ENCODE measurements at places on chromosomes 7 and 10.

- DNase-seq, result no peak
These were observed 117.9 kb upstream of the PRR15 start for GRCh38 chr7:29445736-29446135.

GRCh38 chr7:100799037-100799896, 28.1 kb downstream of the EPHB4 start:
- peak; percentile 13 for DNase-seq

DNA sequence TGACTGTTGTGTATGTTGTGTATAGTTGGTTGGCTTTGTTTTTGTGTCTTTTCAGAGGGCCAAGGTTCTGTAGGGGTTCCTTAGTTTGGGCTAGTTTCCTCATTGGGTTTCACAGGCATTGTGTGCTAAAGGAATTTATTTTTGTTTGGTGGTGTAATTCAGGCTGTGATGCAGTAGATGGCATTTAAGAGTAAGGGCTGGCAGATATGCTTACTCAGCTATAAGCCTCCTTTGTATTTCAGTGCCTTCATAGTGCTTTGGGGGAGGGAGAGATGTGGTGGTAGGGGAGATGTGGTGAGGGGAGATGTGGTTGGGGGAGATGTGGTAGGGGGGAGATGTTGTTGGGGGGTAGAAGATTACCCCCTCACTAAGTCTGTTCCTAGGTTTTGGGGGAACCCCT, 91.7 kb downstream of the SLC25A40 start:
- no peak for DNase-seq

DNA sequence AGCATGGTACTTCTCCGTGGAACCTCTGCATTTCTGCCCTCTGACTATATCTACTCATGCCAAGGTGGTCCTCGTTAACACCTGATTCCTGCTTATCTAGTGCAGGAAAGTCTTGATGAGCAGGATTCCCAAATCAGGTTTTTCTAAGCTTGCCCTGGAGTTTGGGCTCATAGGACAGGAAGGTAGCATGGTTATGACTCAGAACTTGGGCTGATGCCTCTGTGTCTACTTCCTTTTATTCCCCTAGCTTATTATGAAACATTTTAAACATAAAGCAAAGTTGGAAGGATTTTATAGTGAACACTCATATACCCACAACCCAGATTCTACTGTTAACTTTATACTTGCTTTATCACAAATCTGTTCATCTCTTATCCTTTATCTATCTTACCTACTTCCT, 5.6 kb downstream of the SUFU start:
- no peak for DNase-seq

GRCh38 chr7:30301751-30302150, 17.4 kb downstream of the ZNRF2 start:
- no peak for DNase-seq

GRCh38 chr7:157751951-157752673, 415.3 kb downstream of the DNAJB6 start:
- no peak for DNase-seq

- DNase-seq, result no peak
These were observed 109.8 kb upstream of the AGR3 start for GRCh38 chr7:16991551-16991950.

DNA sequence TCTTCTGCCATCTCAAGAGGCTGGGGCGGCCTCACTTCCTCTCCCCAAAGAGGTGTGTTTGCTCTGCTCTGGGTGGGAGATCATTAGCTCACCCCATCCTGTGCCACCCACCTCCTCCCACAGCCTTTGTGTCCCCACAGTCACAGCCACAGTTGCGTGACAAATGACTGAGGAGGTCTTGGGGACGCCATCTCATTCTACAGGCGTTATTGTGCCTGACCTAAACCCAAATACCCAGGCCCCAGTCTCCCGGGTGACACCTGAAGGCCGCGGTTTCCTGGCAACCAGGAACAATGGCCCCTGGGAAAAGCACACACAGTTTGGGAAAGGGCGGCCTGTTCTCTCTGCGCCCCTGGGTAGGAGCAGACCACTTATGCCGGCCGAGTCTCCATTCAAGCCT, 51.6 kb downstream of the SLIT1 start:
- no peak for DNase-seq

DNA sequence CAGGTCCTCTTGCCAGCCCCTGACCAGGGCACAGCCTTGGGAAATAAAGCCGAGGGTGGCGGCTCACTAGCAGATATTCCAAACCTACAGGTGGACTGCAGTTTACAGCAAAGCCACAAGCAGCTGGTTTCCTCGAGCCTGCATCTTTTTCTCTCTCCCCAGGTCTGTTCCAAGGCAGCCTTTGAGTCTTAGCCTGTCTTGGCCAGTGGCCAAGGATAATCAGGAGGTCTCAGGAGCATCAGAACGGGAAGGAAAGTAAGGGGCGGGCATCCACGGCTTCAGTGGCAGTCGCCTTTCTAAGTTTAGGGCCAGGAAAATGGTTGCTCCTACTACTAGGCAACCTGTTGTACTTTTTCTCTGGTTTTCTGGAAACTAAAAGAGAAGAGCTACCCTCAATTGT, 219.7 kb upstream of the ZMIZ1 start:
- no peak for DNase-seq

Data from SHP77 (cell line).